Endothelial cell of umbilical vein (primary cell): ENCODE measurements at places on chromosomes 1 and 21. TPM values are rescaled to one million over a fixed set of nuclear protein-coding genes. Genes with fewer than 3 reads are reported as not detected.

ICOSLG gene
- total RNA-seq = 2.9 and 3.4 TPM in 2 replicates

OR2L2 gene
- total RNA-seq = 0.07 TPM in 1 of 2 replicates, not detected in the other

RUNX3 gene
- not detected in 2 replicates for total RNA-seq

DNA sequence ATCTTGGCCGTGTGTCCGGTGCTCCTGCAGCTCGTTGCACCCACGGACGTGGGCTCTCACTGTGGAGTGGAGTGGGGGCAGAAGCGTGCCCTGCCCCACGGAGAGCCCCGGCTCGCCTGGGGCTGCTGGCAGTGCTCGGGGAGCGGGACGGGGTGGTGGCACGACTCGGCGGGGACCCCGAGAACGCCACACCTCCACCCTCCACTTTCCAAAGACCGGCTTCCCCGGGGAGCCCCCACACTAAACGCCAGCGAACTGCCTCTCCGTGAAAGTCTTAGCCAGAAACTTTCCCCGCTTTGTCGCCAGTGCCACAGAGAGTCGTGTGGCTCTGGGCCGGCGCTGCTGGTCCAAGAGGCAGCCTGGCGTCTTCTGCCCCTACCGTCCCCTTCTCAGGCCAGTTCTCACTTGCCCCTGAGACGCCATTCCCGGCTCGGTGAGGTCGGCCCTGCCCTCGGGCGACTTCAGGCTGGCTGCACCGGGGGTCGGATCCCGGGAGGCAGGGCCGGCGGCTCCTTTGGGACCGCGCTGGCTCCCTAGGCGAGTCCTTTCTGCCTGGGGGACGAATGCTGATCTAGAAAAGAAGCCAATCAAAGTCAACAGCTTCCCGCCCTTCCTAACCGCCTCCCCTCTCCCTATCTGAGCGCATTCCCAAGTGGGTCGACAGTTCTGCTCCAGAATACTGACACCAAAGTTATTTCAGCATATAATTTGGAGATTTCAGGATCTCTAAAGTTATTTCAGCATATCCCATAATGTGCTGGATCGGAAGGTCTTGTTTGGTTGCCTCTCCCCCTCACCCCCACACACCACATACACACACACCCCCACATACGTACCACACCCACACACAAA, 2.6 kb upstream of the SAMD13 start:
- H3K27ac ChIP-seq = peak overlapping the region; percentile 75
- no peaks in the 10 kb centered on the region for H3K27me3 ChIP-seq
- peak overlapping the region; percentile 94 for H3K4me3 ChIP-seq
- H3K4me1 ChIP-seq = peaks cover 51% of the 10 kb centered on the region

DNA sequence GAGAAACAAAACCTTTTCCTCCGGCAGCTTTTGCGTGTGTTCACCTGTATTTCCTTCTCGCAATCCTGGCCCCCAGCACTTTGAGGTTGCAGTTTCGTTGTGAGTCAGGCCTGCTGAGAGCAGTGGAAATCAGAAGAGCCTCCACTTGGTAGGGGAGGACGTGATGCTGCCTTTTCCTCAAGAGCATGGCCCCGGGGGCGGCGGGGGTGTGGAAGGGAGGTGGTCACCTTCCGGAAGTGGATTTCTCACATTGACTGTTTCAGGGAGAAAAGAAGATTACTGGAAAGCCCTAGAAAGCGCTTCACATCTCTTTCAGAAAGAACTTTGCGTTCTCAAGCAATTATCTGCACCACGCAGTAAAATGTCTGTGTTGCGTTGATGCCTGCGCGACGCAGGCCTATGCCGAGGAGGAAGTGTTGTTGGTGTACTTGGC, 12.2 kb upstream of the IL10 start:
- H3K4me1 ChIP-seq = no peaks in the 10 kb centered on the region
- no peak overlapping the region for H3K27ac ChIP-seq
- H3K36me3 ChIP-seq = no peaks in the 10 kb centered on the region
- peaks cover 3% of the 10 kb centered on the region for H3K27me3 ChIP-seq
- no peak overlapping the region for H3K4me3 ChIP-seq
- DNase-seq = no peak

DNA sequence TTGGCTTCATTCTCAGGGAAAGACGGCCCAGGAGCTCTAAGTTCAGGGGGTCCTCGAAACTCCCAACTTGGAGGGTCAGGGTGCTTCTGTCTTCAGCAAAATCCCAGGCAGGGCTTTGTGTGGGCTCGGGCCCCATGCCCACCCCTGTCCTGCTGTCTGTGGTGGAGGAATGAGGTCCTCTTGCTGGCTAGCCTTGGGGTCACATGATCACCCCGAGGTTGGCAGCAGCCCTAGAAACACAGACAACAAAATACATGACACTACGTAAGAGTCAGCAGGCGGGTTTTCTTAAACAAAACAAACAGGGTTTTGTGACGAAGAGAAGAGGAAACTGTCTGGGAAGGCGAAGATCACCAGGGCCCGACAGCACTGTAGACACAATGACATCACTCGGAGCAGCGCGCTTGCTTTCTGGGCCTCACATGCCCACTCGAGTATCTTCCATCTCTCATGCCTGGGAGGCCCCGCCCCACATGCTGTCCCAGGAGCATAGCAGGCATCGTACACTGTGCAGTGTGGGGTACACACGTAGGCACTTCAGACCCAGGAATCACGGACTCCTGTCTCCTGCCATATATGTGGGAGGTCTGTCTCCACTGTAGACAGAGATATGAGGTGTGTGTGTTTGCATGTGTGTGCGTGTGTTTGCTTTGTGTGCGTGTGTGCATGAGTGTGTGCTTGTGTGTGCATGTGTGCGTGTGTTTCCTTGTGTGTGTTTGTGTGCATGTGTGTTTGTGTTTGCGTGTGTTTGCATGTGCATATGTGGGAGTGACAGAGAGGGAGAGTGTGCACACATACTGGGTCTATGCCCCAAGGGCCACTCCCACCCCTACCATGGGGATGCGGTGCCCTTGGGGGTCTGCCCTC, 94.7 kb downstream of the SIK1 start:
- no peaks in the 10 kb centered on the region for H3K27me3 ChIP-seq
- no peak overlapping the region for H3K4me3 ChIP-seq
- peaks cover 18% of the 10 kb centered on the region for H3K4me1 ChIP-seq
- H3K27ac ChIP-seq = peak overlapping the region; percentile 64

DNA sequence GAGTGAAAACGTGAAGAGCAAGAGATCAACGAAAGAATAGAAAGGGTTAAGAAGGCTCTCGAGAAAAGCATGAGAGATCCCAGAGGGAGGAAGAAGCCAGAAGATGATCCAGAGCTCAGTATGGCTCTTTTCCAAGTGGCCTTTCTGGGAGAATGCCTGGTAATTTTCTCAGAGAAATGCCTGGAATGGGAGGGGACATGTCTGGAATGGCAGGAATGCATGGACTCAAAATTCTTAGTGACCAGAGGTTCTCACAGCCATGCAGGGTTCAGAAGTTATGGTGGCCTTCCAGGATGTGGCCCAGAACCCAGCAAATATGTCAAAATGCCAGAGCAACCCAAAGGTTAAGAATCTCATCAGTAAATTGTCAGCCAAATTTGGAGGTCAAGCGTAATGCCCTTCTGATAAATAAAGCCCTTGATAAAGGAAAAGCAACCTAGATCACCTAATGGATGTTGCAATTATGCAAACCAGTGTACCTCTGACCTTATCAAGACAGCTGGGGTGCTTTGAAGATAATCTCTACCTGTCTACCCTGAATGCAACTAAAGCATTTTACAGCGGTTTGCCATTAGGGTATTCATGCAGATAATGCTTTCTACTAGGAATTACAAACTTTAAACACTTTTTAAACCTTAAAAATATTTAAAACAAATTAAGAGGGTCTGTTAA, 53.1 kb downstream of the NBPF6 start:
- no peaks in the 10 kb centered on the region for H3K36me3 ChIP-seq
- no peak overlapping the region for H3K4me3 ChIP-seq
- H3K27ac ChIP-seq = no peak overlapping the region
- no peaks in the 10 kb centered on the region for H3K4me1 ChIP-seq
